Activated T-helper 1 cell treated with anti-CD3 and anti-CD28 coated beads, Interleukin-2, amount 50 U/mL, for 16 hours (primary cell): ENCODE measurements at places on chromosomes 6 and 20.

DNA sequence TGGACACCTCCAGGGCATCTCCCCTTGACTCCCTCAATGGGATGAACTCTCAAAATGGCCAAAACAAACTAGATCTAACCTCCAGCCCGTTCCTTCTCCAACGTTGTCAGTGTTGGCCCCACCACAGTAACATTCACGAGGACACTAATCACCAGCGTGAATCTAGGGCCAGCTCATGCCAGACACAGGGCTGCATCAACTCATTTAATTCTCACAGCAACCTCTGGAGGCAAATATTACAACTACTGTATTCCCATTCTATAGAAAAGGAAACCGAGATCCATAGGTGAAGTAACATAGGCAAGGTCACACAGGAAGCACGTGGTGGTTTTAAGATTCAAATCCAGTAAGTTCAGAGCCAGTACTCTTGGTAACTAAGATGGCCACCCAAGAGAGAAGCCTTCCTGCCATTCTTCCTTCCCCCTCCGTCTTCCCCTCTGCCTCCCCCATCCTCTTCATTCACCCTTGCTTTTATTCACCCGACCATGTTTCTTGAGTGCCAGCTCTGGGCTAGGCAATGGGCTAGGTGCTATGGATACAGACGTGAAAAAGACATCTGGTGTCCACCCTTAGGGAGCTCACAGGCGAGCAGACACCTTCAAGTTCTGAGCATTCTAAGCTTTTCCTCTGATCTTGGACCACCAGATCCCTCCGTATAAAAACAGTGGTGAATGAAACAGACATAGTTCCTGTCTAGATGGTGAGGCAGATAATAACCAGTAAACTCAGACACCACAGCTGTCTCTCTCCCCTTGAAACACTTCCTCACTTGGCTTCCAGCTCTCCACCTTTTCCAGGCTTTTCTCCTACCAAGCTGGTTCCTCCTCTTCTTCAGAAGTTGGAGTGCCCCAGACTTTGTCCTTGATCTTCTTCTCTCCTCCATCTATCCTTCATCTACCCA, 9.6 kb downstream of the CCM2L start:
- DNase-seq: no peak

DNA sequence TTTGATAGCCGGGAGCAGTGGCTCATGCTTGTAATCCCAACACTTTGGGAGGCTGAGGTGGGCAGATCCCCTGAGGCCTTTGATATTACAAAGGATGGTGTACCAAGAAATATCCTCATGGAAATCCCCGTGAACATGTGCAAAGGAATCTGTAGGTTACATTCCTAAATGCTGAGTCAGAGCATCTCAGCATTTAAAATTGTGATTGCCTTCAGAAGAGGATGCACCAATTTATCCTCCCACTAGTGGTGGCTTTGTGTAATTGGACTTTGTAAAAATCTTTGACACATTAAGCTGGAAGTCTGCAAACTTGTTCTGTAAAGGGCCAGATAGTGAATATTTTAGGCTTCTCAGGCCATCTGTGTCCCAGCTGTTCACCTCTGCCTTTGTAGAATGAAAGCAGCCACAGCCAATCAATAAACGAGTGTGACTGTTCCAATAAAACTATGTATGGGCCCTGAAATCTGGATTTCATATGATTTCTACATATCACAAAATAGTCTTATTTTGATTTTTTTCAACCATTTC, 11.8 kb downstream of the TMEM14B start:
- DNase-seq: no peak

GRCh38 chr20:57275334-57275733, 8.9 kb upstream of the BMP7 start:
- DNase-seq: no peak

GRCh38 chr6:41546866-41547798, 951 bp downstream of the FOXP4 start:
- no peak for DNase-seq

- no peak for DNase-seq
Measured at GRCh38 chr20:4122926-4123325, 107.6 kb upstream of the RNF24 start.

- no peak for DNase-seq
Measured at GRCh38 chr20:33645396-33645795, 16.7 kb upstream of the C20orf144 start.

DNA sequence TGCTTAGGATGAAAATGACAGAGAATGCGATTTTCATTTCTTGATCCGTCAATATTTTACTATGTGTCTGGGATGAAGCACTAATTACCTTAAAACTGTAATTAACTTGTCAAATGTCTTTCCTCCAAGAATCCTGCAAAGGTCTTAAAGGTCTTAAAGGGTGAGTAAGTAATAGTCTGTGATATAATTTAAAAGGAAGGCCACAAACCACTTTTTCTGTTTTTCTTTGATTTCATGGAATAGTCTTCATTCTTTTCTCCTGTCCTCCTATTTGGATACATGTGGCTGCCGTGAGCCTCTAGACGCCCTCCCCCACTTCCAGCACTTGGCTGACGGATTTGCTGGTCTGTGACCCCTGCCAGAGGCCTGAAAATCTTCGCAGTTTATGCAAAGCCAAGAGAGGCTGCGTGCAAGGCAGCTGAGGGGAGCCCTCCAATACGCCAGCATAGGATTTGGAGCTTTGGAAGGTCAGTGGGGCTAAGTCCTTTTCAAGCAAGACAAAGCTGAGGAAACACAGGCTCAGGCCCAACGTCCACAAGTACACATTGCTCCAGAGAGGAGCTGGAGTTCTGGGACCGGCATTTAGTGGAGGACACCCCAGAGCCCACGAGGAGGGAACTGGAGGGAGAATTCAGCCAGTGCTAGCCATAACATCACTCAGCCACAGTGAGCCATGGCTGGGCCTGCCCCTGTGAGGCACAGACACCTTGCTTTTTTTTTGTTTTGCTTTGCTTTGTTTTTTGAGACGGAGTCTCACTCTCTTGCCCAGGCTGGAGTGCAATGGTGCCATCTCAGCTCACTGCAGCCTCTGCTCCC, 382.6 kb downstream of the SMOC2 start:
- DNase-seq: no peak

DNA sequence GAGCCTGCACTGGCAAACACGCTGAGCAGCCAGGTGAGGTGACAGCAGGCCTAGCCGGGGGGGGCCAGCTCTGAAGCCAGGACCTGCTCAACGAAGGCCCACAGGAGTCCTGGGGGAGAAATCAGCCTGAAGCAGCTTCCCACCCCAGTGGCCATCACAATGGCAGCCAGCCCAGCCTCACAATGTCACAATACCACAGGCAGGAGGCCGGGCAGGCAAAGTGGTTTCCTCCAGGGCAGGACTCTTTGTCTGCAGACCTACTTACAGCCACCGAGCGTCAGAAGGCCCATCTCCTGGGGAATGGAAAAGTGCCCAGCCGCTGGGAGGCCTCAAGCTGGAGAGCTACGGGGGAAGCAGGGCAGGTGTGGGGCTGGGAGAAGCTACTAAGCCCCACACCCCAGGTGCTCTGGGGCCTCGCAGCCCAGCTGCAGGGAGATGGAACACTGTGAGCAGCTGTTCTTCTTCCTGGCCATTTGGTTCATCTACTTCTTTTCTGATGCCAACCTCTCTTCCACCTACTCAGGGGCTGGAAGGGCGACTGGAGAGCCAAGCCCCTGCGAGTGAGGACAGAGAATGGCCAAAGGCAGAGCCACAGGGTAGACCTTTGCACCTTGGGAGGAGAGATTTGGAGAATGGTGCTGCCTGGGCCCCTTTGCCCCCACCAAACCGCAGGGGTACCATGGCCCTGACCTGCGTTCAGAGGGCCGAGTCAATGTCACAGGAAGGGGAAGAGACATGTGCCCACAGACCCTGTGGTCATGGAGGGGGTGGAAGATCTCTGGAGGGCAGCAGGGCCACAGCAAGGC, 22.3 kb upstream of the AVP start:
- DNase-seq: no peak

DNA sequence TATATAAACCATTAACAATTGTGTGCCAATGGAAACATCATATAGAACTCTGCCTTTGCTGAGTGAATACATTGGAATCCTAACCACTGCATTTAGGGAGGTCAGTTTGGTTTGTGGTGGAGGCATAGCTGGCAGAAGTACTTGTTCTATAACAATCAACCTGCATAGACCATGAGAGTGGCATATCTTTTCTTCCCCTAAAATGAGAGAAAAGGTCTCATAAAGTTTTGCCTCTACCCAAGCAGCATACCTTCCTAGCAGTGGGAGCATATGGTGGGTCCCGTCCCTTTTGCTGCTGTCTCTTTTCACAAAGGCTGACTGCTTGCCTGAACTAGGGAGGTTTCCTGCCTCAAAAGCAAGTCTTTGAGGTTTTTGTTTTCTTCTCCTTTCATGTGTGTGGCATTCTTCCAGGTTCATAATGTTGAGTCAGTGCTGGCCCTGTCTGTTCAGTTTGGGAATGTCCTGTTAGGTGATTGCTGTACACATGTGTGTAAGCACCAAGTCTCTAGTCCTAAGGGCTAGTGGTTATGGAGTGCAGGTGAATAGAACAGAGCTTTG, 61.2 kb upstream of the SUPT3H start:
- no peak for DNase-seq

GRCh38 chr6:12555267-12555666, 161.3 kb upstream of the PHACTR1 start:
- DNase-seq: no peak
